Central memory CD4-positive, alpha-beta T cell (primary cell): ENCODE measurements at places on chromosomes 6 and 20.

- no peak for DNase-seq
Observed at GRCh38 chr6:134436950-134437349, 119.0 kb upstream of the SGK1 start.

DNA sequence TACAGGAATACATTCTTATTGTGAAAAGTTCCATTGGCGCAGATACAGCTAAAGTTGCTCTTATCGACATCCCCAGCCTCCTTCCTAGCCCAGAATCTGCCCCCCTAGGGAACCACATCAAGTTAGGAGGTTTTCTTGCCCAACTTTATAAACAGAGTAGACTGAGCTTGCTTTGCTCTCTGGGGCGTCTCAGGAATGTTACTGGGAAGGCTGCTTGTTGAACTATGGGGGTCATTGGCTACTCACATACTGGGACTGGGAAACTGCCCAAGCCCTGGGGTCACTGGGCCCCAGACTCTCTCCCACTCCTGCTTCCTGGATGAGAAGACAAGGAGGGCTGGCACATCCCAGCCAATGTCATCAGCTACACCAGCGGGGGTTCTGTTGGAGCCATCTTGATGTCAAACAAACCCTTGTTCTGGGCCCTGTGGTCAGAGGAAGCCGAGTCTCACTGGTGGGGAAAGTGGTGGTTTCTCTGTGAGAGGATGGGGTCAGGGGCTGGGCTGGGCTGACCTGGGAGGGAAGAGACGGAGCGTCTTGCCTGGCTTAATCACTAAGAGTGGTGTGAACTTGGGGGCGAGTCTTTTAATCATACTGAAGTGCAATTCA lies 26.0 kb downstream of the BPIFB4 start:
- DNase-seq, result no peak

- DNase-seq, result no peak
Observed at GRCh38 chr6:13235339-13235738, 93.0 kb downstream of the TBC1D7 start.

- no peak for DNase-seq
Observed at GRCh38 chr6:151721671-151722070, 85.8 kb upstream of the ESR1 start.

- no peak for DNase-seq
Observed at GRCh38 chr6:110810896-110811586, 4.2 kb downstream of the CDK19 start.

- peak; percentile 68 for DNase-seq
Observed at GRCh38 chr20:63736893-63737694, 630 bp downstream of the LIME1 start.

- no peak for DNase-seq
Observed at GRCh38 chr6:125950293-125950692, 6.3 kb upstream of the HINT3 start.

GRCh38 chr20:17589161-17589834 lies 19.4 kb downstream of the DSTN start:
- no peak for DNase-seq

- no peak for DNase-seq
Observed at GRCh38 chr20:43799150-43799711, 72.4 kb upstream of the GTSF1L start.

GRCh38 chr20:53773792-53774401 lies 180.3 kb upstream of the ZNF217 start:
- DNase-seq, result no peak

- DNase-seq, result no peak
Observed at GRCh38 chr6:26260725-26261490, 104.1 kb upstream of the BTN3A2 start.

DNA sequence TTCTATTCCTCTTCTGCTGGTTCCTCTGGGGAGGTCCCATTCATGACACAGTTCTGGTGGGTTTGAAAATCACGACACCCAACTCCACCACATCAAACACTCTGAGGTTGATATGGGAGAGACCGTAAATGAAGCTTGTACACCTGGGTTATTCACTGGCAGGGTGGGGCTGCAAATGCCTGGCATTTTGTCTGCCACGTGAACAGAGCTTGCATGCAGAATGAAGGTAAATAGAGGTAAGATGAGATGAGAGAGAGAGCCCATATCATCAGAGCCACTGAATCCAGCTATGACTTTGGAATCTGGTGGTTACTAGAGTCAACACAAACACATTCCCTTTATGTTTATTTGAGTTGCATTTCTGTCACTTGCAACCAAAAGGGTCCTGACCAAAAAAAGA lies 97.4 kb downstream of the BANF2 start:
- DNase-seq, result no peak

- DNase-seq, result no peak
Observed at GRCh38 chr6:163228041-163228440, 186.5 kb upstream of the QKI start.

GRCh38 chr6:42795651-42796050 lies 13.8 kb downstream of the BICRAL start:
- DNase-seq, result no peak

DNA sequence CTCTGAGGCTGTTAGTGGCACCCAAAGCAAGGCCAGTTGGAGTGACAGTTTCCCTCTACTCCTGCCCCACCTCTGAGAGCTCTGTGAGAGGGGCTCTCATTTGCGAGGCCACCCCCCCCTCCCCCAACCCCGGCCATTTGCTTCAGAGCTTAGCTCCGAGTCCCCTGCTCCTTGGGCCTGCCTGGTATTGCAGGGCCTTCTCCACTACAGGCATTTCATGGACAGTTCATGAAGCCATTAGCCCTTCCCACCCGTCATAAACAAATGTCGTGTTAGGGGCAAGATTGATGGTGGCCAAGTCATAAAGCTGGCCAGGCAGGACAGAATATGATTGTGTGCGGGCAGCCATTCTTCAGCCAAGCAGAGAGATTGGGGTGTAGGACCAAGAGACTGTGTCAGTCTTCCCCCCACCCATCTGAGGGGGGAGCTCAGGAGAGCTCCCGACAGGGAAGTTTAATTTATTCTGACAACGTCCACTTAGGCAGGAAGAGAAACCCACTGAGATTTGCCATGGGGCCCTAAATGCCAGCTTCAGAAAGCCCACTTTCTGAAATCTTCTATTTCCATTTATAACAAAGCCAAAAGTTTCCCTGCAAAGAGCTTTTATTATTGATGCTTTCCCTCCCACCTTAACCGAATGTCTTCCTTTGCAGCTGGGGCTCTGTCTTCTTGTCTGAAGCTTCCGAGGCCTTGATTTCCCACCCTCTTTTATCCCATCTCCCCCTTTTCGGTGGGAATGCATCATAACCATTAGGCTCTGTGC lies 7.2 kb downstream of the FOXC1 start:
- DNase-seq, result no peak

DNA sequence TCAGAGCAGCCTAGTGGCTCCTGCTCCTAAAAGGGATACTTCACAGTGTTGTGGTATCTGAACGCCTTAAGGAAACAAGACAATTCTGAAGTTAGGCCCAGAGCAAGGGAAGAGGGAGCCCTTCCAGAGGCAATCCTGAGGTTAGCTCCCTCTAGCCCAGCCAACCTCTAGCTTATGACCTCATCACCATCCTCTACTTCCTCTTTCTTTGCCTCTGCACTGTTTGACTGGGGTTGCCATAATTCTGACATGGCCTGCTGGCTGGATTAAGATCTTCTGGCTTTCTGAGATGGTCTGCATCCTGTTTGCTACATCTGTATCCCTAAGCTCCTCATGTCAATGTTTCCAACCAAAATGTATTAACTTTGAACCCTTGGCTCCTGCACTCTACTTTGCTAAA lies 23.3 kb upstream of the BMP2 start:
- DNase-seq, result no peak

- no peak for DNase-seq
Observed at GRCh38 chr20:20946122-20946759, 159.9 kb downstream of the LINC00237 start.

DNA sequence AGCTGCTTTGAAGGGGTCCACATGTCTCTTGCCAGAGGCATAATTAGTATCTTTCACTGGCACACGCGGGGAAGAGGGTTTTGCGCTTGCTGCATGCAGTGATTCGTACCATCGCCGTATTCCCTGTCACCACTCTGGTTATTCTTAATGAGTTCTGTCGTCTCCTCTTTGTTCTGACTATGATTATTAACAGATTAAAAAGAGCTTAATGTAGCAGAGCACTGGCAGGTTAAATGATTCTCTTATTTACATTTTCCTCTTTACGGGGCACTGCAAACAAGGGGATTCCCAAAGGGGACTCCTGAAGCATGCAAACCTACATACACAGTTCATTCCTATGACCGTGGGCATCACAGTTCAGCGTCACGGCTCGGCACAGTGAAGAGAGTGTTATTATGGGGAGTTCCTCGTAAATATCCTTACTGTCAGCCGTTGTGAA lies 204.8 kb downstream of the DTNBP1 start:
- DNase-seq, result no peak

DNA sequence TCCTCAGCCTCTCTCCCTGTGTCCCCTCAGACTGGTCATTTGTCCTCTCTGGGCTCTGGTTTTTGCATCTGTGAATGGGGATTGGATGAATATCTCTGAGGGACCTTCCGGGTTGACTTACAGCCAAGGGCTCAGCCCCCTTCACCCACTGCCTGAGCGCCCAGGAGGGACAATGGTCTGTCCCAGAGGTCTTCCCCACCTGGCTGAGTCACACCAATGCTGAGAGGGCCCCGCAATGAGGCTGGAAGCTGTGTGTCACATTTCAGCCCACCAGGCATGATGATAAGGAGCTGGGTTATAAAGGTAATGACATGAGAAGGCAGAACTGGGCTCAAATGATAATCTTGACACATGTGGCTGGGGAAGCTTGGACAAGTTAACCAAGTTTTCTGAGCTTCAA lies 70.5 kb downstream of the TOX2 start:
- no peak for DNase-seq

DNA sequence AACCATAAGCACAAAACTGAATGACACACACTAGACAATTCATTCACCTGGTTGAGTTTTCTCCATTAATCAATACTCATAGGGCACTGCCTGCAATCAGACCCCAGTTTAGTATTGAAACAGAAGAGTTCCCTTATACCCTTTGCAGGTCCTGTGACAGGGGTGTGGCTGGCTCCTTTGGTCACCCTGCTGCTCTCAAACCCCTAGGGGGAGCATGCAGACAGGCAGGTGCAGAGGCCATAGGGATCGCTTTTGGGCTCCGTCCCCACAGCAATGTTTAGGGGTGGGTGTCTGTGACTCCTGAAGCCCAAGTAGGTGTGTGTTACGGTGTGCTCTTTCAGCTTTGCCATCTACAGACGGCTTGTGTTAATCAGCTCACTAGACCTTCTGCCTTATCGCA lies 210.4 kb downstream of the CENPW start:
- DNase-seq, result no peak
